ENCODE measurements at places on chromosomes 13 and 19. TPM values are rescaled to one million over a fixed set of nuclear protein-coding genes. Genes with fewer than 3 reads are reported as not detected.
A peak's percentile ranks its signal among the peaks of the same experiment; 100 is the strongest.

Gene FREM2
- total RNA-seq, result not detected

Gene CCDC9
- 27.0 TPM for total RNA-seq

Gene PVR
- 8.3 TPM for total RNA-seq

DNA sequence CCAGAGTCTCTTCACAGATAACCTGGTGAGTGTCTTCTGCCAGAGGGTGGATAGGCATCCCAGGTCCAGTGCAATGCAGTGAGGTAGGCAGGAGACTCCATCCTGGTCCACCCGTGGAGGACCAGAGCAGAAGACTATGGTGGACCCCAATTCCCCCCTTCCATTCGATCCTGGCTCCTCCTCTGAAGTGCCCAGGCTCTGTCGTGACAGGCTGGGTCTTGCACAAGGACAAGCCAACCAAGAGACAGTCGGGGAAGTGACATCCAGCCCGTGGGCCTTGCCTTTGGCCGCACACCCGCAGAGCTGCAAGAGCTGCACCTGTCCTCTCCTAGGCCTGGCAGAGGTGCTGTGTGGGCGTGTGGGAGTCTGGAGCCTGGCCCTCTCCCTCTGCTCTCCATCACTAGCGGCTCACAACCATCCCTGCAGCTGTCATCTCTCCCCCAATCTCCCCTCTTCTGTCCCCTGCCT, 3.1 kb downstream of the ZNF784 start:
- peak overlapping the region; percentile 86 for H3K27ac ChIP-seq
- DNase-seq, result no peak
- H3K4me1 ChIP-seq, result peaks cover 45% of the 10 kb centered on the region

DNA sequence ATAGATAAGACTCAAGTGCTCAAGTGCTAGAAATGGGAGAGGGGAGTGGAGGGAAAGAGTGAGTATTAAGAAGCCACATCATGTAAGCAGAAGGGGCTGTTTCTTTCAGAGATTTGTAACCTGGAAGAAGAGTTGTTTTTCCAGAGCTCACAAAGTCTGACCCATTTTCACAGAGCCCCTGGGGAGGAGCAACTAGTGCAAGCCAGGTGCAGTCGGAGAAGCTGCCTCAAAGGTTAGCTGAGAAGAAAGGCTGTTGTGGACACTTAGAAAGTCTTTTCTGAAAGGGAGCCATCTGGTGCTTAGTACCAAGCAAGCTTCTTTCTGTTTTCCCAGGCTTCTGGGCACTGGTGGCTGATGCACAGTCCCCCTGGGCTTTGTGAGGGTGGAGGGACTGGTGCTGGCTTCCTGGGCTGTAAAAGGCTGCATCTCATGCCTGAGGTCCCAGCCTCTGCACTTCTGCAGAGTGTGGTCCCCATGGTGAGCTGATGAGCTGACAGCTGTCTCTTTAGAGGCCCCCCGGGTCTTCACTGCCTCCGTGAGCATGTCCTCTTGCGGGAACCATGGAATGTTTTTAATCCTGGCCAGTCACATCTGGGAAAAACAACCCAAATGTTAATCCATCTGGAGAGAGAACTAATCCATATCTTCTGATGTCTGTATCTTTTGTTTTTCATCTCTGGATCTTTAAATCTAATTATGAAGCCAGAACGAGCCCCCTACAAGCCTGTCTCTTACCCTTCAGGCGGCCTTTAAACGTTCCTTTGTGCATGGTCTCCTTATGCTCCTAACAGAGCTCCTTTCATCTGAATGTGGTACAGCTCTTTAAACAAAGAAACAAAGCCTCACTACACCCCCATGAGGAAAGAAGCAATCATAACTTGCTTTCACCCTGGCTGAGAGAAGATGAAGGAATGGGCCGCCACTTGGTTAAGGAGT, 40.2 kb downstream of the OLFM4 start:
- no peaks in the 10 kb centered on the region for H3K4me1 ChIP-seq
- no peak for DNase-seq
- no peaks in the 10 kb centered on the region for H3K27me3 ChIP-seq
- no peaks in the 10 kb centered on the region for H3K36me3 ChIP-seq
- no peak overlapping the region for H3K4me3 ChIP-seq

GRCh38 chr13:112903606-112904195, 65.3 kb upstream of the MCF2L start:
- no peak overlapping the region for H3K27ac ChIP-seq
- no peaks in the 10 kb centered on the region for H3K36me3 ChIP-seq
- no peak overlapping the region for H3K4me3 ChIP-seq
- H3K27me3 ChIP-seq, result peaks cover 1% of the 10 kb centered on the region
- no peak for DNase-seq

DNA sequence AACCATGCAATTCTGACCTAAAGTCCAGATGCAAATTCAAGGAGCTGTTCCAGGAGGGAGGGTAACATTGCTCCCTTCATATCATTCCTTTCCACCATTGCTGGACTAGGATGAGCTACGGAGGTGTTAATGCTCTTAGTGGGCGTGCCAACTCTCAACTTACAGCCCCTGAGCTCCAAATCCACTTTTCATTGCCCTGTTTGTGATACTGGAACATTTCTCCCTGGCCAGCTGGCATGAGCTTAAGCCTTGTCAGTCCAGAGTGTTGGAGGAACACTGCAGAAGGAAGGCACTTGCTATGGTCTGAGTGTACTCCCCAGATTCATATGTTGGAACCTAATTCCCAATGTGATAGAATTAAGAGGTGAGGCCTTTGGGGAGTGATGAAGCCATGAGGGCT, 70.4 kb upstream of the FARP1 start:
- H3K4me3 ChIP-seq, result no peak overlapping the region
- H3K4me1 ChIP-seq, result no peaks in the 10 kb centered on the region
- no peak overlapping the region for H3K27ac ChIP-seq
- no peaks in the 10 kb centered on the region for H3K27me3 ChIP-seq
- DNase-seq, result no peak

All from activated CD8-positive, alpha-beta T cell treated with anti-CD3 and anti-CD28 coated beads for 36 hours (primary cell).